ENCODE measurements at places on chromosomes 1 and 21.

- DNase-seq, result no peak
These were observed 48.8 kb downstream of the DR1 start for GRCh38 chr1:93394514-93394913.

DNA sequence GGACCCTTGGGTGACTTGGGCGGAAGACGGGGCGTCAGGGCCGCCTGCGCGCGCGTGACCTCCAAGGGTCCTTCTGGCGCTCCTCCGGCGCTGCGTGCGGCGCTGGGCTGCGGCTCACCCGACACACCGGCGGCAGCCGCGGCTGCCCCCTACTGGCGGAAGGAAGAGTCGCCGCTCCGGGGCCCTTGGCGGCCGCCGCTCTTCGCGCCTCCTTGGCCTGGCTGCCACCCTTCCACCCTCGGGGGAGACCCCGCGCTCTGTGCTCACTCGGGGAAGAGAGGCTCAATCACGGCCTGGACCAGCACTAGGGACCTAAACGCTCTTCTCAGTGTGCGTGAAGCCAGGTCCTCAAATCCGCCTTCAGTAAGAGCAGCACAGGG lies 89.7 kb downstream of the DMRTA2 start:
- no peak for DNase-seq

DNA sequence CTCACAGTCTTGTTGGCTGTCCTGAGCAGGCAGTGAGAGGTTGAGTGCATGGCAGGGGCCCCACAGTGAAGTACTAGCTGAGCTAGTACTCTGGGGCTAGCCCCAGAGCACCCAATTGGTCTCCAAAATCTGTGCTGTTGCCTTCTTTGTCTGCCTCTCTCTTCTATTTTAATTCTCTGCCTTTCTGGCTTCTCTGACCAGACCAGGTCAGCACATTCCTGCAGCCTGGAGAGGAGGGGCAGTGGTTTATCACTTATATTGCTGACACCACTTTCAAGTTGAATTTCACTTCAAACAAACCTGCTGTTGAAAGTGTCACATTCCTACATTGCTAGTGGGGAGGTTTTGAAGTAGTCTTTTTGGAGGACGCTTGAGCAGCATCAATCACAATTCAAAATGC lies 628.7 kb downstream of the PTPRU start:
- DNase-seq, result no peak

DNA sequence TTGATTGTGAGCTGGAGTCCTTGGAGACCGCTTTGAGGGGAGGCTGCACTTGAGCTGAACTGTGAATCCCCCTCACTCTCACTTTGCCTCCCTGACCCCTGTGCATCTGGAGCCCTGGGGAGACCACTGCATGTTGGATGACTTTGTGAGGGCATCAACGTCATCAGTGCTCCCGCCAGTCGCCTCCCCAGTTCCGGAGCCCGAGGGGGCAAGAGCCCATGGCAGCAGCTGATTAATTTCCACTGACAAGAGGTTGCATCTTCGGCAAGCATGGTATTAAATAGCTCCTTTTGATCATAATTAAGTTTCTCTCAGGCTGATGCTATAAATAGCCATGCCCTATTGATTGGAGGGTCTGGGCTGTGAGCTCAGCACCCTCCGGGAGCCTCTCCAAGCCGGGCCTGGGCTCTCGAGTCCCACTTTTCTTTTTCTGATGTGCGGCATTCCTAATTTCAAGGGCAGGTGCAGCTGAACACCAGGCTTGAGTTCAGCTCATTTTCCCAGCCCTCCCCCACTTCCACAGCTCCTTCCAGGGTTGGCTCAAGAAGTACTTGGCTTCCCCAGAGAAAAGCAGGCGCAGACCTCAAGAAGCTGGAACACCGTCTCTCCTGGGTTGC lies 33.2 kb downstream of the KCND3 start:
- no peak for DNase-seq

DNA sequence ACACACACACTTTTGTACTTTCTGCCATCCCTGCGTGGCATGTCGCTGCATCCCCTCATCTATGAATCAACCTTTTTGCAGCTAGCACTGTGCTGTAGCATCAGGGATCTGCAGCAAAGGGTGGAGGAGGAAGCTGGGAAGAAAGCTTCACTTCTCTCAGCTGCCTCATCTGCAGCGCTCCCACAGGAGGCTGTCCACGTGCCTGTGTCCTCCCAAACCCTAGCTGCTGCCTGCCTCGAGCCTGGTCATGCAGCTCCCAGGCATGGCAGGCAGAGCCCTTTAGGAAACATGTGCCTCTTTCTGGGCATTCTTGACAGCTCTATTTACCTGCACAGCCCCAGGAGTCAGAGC lies 262.1 kb upstream of the SGIP1 start:
- peak; percentile 61 for DNase-seq

DNA sequence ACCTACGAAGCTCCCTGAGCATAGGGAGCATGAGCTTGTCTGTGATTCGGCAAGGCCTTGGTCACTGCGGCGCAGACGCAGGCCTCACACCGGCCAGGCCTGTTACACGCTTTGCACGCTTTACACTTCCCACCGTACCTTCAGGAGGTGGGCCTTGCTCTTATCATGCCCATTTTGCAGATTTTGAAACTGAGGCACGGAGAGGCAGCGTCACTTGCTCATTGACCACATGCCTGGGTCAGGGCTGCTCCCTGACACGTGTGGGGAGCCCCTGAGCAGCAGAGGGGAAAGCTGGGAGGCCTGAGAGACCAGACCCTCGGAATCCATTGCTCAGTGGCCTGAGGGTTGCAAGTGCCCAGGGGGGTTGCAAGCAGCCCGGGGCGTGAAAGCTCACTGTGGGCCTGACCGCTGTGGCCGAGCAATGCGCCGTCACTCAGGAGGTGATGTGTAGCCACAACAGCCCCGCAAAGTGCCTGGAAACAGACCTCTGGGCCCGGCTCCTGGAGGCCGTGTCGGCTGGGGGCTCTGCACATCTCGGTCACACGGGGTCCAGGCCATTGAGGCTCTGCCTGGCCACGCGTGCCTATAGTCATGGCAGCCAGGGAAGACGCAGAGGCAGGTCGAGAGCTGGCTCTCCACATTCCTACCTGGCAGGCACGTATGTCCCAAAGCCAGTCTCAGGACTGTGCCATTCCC lies 6.9 kb downstream of the ARHGEF16 start:
- DNase-seq, result no peak

Measured in prostate gland (tissue), 2 donors.